ENCODE measurements at places on chromosomes 13 and 19.

DNA sequence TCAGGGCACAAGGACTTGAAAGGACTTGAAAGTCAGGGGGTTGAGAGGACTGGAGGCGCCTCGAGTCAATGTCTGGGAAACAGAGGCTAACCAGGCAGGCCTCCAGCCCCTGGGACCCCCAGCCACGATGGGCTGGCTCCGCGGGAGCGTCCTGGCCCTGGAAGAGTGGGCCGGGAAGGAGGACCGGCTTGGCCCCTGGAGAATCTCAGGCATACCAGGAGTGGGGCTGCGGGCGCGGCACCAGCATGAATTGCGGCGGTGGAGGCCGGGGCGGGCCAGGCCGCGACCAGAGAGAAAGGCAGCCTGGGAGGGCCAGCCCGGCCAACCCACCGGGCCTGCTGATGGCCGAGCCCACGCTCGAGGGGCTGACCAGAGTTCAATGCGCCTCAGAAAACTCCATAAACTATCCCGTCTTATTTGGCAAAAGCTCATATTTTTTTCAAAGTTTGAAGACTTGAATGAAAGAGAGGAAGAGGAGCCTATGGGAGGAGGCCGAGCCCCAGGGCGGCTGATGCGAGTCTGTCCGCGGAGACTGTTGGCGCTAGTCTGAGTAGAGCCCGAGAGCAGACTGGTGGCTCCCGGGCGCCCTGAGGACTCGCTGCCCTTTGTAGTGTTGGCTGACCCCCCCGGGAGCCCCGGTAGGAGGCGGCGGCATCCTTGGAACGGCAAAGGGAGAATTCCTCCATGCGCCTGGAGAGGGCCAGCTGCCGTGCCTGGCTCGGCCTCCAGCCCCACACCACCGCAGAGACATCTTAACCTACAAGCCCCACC, 68.0 kb downstream of the MLLT1 start:
- DNase-seq: no peak

DNA sequence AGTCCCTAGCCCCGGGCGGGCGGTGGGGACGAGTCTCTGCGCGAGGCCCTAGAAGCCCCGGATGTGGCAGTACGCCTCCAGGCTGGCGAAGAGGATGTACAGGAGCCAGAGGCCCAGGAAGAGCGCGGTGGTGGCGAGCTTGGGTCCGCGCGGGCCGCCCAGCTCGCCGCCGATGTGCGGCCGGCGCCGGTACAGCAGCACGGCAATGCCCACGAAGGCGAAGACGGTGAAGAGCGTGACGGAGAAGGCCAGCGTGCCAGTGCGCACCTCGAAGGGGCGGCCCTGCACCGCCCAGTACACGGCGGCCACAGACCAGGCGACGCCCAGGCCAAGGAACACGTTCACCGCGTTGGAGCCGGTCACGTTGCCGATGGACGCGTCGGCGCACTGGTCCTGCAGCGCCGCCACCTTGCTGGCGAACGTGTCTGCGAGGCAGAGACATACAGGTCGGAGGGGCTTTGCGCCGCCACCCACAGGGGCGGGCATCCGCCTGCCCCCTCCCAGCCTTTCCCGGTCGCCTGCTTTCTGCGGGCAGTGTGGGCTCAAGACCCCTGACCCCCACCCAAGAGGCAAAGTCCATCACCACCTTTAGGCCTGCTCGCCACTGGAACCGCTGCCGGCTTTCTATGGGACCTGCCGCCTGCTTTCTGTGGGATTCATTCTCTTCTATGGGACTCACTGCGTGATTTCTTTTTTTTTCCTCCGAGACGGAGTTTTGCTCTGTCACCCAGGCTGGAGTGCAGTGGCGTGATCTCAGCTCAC, 10.9 kb upstream of the MEIS3 start:
- DNase-seq: peak; percentile 76

- no peak for DNase-seq
Observed at GRCh38 chr13:44734201-44734707, 158.1 kb upstream of the TSC22D1 start.

- DNase-seq: no peak
Observed at GRCh38 chr19:41355802-41356201, 2.1 kb upstream of the TGFB1 start.

- DNase-seq: no peak
Observed at GRCh38 chr19:48477067-48477685, 8.0 kb downstream of the CYTH2 start.
